ENCODE measurements at places on chromosomes 7 and 10. TPM values are rescaled to one million over a fixed set of nuclear protein-coding genes. Genes with fewer than 3 reads are reported as not detected.

DNA sequence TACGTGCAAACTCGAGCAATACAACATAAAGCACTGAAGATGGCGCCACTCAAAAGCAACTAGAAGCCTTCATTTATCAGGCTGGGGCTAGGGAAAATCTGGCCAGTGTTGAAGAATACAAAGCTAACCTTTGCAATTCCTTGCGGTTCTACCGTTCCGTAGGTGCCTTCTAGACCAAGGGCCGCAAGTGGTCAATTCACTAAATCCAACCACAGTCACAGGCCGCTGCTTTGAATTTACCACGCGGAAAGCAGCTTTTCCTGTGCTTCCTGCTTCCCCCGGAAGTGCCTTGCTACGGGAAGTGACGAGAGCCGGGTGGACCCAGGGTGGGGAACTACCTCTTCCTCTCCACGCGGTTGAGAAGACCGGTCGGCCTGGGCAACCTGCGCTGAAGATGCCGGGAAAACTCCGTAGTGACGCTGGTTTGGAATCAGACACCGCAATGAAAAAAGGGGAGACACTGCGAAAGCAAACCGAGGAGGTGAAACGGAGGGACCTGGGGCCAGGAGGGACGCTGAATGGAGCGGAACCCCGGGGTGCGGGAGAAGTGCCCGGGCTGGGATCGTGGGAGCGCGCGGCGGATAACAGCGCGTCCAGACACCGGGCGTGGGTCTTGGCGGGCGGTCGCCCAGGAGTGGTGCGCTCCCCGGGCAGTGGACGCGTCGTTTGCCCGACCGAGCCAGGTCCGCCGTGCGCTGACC, at the start of gene DDX21:
TSS of gene DDX21 (plus strand) at position 339 of the 701 bp plus-strand sequence. CDS start at position 395, 56 bp downstream.
- peak; percentile 92 for DNase-seq

DNA sequence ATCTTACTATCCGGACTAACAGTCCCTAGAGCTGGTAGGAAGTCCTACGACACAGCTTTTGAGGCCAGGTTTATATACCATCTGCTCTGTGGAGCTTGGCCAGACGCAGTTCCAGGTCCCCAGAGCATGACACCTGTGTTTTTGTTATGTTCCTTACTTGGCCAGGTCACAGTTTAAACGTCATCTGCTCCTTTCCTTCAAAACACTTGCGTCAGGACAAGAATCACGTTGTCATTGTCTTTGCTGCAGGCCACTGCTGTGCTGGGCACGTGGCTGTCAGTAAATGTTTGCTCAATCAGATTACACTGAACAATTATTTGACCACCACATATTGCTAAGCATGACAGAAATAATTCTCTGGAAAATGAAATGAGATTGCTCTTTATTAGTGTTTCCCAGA, 23.9 kb downstream of the SLC18A2 start:
- no peak for DNase-seq

- DNase-seq, result no peak
These were observed 7.3 kb downstream of the LFNG start for GRCh38 chr7:2526659-2527504.

GRCh38 chr10:113169853-113170460, 219.9 kb downstream of the TCF7L2 start:
- DNase-seq, result no peak

Gene NME8
- total RNA-seq, result 0.79 TPM

Gene SMKR1
- 0.20 TPM for total RNA-seq

Gene NKX1-2
- 0.20 TPM for total RNA-seq

- DNase-seq, result no peak
These were observed 199.0 kb downstream of the GPR37 start for GRCh38 chr7:124566583-124566982.

DNA sequence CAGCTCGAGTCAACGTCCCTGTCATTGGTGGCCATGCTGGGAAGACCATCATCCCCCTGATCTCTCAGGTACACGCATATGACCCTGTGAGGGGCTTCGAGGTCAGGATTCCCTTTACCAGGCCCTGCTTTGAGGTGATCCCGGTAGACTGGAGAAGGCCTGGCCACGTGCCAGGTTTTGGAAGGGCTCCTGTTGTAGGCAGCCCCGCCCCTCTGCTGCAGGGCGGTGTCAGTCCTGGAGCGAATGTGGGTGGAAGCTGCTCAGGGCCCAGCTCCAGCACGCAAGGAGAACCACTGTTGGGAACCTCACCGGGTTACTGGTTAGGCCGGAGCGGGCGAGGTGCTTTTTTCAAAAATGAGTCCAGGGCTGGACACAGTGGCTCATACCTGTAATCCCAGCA, 15.6 kb downstream of the MDH2 start:
- no peak for DNase-seq

GRCh38 chr10:86851328-86852207, 95.1 kb downstream of the BMPR1A start:
- DNase-seq, result peak; percentile 89

- DNase-seq, result no peak
These were observed 2.1 kb downstream of the TBX20 start for GRCh38 chr7:35251606-35252310.

Gene NXPH1
- total RNA-seq, result 0.10 TPM

GRCh38 chr10:124285587-124286527, 132.9 kb downstream of the OAT start:
- DNase-seq, result no peak

- DNase-seq, result no peak
These were observed 23.0 kb upstream of the RHEB start for GRCh38 chr7:151542606-151543130.

DNA sequence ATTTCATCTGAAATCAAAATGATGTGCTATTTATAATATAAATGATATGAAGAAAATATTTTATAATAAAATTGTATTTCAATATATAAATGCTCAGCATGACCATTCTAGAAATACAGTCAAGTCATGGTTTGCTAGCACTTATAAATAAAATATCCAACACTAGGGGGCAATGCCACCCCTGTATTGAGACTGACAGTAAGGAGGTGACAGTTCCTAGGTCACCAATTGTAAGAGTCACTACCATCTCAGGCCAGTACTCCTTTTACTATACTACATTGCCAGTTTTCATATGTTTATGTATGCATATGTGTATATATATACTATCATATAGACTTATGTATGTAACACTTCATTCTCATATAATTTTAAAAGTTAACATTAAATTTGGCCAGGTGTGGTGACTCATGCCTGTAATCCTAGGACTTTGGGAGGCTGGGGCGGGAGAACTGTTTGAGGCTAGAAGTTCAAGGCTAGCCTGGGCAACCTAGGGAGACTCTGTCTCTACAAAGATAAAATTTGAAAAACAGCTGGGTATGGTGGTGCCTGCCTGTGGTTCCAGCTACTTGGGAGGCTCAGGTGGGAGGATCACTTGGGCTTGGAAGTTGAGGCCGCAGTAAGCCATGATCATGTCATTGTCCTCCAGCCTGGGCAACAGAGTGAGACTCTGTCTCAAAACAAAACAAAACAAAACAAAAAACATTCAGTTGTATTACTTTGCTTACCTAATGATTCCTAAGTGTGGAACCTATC, 2.4 kb upstream of the CNOT4 start:
- DNase-seq, result no peak

Gene PRLHR
- under 0.01 TPM for total RNA-seq

DNA sequence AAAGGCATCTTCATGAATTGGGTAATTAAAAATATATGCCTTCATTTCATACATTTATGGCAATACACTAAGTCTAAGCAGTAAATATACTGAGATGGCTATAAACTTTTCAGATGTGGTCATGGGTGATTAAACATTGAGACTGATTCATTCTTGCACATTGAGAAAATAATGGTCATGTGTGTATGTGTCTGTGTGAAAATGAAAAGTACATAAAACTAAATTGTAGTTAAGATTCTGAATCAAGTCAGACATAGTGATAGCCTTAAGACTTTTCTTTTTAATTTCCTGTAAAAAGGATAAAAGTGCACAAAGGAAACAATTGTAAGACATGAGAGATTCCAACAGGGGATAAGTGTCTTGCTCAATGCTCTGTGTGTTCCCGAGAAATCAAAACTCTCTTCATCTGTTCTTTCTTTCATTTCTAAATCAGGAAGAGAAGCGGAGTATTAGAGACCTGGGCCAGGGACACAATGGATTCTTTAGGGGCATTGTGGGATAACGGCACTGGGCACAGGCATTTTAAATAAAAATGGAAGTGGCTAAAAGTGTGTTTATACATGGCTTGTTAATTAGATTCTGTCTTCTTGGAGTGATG, 69.8 kb upstream of the AGR3 start:
- DNase-seq, result peak; percentile 10

Gene FAS
- total RNA-seq, result 28.6 TPM

GRCh38 chr10:70634011-70634410, 31.5 kb upstream of the PRF1 start:
- no peak for DNase-seq

DNA sequence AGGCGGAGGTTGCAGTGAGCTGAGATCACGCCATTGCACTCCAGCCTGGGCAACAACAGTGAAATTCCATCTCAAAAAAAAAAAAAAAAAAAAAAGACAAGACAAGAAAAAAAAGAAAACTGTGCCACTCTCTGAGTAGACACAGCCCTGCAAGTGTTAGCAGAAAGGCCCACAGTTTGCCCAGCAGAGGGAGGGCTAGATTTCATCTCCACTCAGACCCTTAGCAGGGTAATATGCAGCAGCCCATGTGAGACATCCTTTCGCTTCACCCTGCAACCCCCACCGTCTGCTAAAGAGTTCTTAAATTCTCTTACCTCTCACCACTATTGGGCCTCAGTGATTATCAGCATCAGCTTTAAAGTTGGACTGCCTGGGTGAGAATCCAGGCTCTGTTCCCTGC, 38.2 kb downstream of the CTNNA3 start:
- DNase-seq, result no peak

Gene PPP1R9A
- 15.0 TPM for total RNA-seq

GRCh38 chr7:87391020-87391701, 45.7 kb downstream of the CROT start:
- no peak for DNase-seq

GRCh38 chr7:2610898-2611297, 20.9 kb upstream of the TTYH3 start:
- DNase-seq, result no peak

DNA sequence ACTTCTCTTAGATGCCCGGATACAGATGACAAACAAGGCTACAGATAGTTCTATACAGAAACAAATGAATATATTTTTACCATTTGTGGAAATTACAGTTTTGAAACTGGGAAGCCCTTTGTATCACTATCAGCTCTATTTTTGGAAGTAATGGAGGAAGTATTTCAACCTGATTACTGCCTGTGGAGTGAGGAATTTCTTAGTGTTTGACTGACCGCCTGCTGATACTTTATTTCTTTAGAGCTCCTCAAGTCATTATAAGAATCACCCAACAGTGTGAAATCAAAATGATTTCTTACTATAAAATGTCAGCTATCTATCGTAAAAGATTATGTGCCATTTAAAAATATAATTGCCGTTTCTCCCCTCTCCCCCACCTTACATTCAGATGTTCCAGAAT, 290.9 kb downstream of the SDK1 start:
- DNase-seq, result no peak

Gene RASA4B
- 6.7 TPM for total RNA-seq

Gene SPACDR
- 0.49 TPM for total RNA-seq

Gene GIMAP5
- total RNA-seq, result 11.5 TPM

DNA sequence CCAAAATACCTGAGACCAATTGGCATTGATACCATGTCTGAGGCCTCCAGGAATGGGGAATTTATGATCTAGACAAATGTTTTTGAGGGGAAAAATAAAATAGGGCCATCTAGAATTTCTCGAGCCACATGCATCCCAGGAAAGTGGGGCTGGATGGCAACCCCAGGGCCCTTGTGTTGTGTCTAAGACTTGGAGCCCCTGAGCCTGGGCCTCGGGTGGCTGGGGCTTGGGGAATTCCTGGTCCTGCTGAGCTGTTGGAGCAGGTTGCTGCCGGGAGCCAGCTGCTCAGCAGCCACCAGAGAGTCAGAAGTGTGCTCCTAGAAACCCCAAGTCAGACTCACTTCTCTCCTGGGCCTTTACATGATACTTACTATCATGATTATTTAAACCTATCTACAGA, 172.9 kb downstream of the WDR37 start:
- DNase-seq, result no peak

Gene VPS50
- 38.3 TPM for total RNA-seq

DNA sequence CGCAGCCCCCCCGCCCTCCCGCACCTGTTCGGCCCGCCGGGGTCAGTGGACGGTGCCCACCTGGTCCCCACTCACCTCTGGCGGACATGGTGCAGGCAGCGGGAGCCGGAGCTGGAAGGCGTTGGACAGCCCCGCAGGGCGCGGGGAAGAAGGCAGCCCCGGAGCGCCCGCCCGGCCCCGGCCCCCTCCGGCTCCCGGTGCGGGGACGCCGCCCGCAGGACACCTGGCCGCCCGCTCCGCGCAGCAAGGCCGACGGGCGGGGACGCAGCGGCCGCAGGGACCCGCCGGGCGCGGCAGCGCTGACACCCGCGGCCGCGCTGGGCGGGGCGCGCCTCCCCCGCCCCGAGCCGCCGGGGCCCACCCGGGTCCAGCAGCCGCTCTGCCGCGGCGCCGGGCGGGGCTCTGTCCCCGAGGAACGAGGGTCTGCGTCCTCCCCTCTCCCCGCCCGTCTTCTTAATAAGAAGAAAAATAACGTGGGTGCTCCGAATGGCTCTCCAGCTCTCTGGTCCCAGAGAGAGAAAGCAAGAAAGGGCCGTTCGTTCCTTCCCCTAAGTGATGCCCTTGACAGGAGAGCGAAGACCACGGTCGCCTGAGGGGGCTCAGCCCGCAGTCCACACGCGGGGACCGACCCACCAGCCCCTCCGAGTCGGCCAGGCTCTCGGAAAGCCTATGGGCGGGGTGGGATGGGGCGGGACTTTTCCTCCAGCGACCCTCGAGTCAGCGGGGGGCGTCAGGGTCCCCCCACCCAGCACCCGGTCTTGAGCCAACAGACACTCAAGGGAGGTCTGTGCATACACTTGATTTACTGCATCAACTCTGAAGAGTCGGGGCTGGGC, 53.4 kb upstream of the FHIP2A start:
- DNase-seq, result no peak

- no peak for DNase-seq
These were observed 347.0 kb upstream of the MTPN start for GRCh38 chr7:136324073-136324704.

Gene UNC5B
- total RNA-seq, result 11.2 TPM

DNA sequence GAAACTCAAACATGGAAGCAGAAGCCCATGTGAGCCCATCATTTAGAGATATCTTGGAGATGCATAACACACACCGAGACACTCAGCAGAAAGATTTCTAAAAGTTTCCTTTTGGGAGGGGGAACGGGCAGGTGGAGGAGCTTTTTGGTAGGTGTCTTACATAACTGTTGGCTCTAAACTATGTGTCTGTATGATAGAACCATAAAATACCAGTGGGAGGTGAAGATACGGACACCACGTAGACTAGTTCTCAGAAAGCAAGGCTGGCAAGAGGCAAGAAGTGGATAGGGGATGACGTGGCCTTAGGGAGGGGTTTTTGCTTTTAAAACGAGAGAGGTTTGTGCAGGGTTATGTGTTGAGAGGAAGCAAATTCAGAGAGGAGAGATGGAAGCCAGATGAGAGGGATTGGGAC, 36.5 kb downstream of the IL15RA start:
- no peak for DNase-seq

DNA sequence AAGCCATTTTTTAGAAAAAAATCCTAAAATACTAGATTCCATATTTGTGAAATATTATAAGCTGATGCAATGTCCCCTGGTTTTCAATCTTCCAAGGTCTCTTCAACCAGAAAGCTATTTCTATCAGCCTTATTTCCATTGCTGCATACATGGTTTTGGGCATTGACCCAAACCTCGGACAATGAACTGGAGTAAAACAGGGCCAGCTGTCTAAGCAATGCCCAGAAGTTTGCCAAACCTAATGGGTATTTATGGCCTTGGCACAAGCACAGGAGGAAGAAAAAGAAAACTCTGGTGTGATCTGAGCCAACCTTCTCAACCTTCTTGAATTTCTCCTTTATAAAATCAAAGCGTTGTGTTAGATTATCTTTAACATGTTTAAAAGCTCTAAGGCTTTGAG, 402.3 kb downstream of the DNAJB9 start:
- DNase-seq, result no peak

GRCh38 chr10:96858038-96858705, 26.1 kb downstream of the LCOR start:
- no peak for DNase-seq

Data from skin of body (tissue), 3 donors.